ENCODE measurements at places on chromosomes 13 and 19.
A peak's percentile ranks its signal among the peaks of the same experiment; 100 is the strongest.

- no peak for DNase-seq
Observed at GRCh38 chr19:19229701-19230100, 17.9 kb downstream of the NCAN start.

- no peak for DNase-seq
Observed at GRCh38 chr13:112072534-112073244, 5.7 kb downstream of the SOX1 start.

DNA sequence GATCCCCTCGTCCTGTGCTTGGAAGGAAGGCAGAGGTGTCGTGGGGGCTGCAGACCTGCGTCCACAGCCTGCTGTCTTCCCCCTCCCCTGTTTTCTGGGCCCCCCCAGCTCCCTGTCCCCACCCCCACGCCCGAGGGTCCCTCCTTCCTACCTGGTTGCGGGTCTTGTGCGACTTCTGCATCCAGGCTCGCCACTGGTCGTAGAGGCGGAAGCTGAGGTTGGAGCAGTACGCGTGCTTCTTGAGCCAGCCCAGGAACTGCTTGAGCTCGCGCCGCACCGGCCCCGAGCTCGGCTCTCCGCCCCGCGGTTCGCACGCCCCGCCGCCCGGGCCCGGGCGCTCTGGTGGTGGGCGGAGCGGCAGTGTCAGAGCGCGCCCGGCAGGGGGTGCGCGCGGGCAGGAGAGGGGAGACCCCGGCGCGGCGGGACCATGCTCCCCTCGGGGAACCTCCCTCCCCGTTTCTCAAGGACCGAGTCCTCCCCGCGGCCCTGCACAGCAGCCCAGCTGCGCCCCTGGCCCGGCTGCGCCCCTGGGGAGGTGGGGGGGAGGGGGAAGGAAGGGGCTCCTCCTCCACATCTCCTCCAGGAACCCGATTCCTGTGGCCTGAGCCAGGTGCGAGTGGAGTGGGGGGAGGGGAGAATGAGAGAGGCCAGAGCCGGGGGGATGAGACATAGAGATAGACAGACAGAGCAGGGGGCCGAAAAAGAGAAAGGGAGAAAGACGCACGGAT lies 5.7 kb downstream of the REX1BD start:
- DNase-seq: peak; percentile 28

GRCh38 chr13:96994017-96994857 lies at the start of gene OXGR1:
Gene OXGR1 (minus strand): TSS chr13:96994476. CDS start chr13:96987759, 6,717 bp downstream.
- DNase-seq: no peak

DNA sequence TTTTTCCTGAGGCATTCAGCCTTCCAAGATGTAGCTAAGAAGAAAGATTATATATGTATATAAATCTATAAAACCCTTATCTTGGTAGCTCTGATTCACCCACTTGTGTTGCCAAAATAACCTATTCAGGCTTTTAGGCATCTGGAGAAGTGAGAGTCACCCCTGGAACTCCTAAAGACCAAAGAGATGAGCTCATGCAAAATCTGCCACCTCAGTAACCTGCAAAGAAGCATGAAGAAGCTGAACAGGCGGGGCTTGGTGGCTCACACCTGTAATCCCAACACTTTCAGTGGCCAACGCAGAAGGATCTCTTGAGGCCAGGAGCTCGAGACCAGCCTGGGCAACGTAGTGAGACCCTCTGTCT lies 393.7 kb downstream of the FOXO1 start:
- no peak for DNase-seq

DNA sequence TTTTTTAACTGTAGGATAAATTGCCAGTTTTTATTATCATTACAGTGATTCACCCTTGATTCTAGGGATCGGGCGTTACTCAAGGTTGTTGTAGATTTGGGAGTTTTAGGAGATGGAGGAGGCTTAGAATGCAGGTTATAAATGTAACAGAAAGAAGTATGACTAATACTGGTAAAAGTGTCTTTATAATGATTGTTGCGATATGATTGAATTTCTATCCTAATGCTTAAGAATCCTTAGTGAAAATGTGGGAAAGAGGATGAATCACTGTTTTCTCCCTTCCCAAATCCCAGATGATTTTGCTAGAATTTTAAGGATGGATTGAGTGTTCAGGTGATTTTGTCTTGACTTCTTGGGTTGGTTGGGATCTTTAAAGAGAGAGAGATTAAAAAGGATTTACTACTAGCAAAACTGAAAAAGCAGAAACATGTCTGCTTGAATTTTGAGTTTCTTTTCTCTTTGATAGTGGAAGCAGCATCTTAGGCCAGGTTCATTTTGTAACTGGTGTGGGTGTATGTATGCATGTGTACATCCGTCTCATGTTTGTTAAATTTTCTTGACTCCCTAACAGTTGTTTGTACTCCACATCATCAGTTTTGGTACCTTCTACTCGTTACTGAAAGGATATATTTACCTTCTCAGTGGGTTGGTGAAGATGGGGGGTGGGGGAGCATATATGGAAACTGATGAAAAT lies 25.9 kb downstream of the ARHGAP35 start:
- DNase-seq: no peak

GRCh38 chr13:20567881-20568528 lies 1.0 kb downstream of the IFT88 start:
- DNase-seq: no peak

- DNase-seq: no peak
Observed at GRCh38 chr13:32264407-32264806, 50.8 kb downstream of the ZAR1L start.

DNA sequence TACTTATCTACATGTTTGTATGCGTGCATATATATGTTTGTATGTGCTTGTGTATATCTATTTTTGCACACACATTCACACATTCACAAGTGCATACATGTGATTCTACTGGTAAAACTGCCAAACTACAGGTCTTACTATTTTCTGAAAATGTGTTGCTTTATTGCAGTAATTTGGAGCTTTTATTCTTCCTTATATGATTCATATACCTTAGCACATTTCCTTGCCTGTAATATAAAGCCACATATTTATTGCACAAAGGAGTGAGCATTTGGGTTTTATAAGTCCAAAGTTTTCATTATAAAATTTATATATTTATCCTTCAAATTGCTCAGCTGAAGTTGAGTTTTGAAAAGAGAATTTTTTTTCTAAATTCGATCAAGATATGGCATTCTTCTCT lies 1120.4 kb upstream of the PCDH9 start:
- no peak for DNase-seq

GRCh38 chr13:32047793-32048192 lies 16.2 kb downstream of the FRY start:
- DNase-seq: no peak

DNA sequence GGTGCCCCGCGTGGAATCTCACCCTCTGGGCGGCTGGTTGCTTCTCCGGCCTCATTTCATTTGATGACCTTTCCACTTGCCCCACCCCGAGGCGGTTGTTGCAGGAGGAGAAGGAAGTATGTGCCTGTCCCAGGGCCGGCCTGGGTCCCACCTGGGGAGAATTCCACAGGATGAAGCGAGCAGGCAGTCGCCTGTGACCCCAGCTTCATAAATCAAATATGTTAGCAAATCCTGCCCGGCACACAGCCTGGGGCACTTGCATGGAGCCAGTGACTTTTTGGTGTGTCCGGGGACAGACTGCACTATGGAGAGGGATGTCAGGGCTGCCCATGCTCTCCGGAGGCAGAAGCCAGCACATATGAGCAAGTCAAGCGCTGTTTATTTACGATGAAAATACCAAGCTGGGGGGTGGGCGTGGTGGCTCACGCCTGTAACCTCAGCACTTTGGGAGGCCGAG lies 19.7 kb upstream of the ZBTB7A start:
- no peak for DNase-seq
